ENCODE measurements at places on chromosomes 7 and 10.
A peak's percentile ranks its signal among the peaks of the same experiment; 100 is the strongest.

DNA sequence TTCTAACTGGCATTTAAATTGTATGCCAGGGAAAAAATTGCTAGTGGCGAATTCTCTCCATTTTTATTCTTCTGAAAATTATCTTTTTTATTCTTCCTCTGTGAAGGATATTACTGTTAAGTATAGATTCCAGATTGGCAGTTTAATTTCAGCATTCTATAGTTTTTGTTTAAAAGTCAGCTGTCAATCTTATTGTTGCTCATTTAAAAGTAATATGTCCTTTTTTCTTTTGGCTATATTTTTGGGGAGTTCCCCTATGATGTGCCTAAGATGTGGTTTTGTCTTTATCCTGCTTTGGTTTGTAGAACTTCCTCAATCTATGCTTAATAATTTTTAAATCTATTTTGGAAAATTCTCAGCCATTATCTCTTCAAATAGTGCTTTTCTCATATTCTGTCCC is 135.9 kb downstream of the ARHGAP12 start:
- no peak for DNase-seq

DNA sequence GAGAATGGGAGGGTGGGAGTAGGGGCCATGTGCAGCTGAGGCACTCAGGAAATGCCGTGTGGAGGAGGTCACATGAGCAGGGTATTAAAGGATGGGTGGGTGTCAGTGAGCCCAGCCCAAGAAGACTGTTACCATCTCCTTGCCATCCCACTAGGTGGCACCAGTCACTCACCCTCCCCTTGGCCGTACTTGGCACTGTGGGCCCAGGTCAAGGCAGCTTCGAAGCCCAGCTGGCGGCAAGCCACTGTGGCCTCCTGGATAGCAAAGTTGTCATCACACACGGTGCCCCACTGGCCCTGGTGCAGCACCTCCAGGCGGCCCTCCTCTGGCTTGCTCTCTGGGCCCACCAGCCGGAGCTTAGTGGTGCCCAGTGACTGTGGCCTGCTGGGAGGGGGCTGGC is 5.4 kb downstream of the LOXL4 start:
- no peak for DNase-seq

DNA sequence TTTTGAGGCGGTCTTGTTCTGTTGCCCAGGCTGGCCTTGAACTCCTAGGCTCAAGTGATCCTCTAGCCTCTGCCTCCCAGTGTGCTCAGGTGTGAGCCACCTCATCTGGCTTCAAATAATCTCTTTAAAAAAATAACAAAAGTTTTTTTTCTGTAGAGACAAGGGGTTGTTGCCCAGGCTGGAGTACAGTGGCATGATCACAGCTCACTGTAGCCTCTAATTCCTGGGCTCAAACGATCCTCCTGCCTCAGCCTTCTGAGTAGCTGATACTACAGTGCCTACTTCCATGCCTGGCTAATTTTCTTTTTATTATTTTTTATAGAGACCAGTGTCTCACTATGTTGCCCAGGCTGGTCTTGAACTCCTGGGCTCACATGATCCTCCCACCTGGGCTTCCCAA is 11.7 kb downstream of the FOXK1 start:
- DNase-seq: no peak

DNA sequence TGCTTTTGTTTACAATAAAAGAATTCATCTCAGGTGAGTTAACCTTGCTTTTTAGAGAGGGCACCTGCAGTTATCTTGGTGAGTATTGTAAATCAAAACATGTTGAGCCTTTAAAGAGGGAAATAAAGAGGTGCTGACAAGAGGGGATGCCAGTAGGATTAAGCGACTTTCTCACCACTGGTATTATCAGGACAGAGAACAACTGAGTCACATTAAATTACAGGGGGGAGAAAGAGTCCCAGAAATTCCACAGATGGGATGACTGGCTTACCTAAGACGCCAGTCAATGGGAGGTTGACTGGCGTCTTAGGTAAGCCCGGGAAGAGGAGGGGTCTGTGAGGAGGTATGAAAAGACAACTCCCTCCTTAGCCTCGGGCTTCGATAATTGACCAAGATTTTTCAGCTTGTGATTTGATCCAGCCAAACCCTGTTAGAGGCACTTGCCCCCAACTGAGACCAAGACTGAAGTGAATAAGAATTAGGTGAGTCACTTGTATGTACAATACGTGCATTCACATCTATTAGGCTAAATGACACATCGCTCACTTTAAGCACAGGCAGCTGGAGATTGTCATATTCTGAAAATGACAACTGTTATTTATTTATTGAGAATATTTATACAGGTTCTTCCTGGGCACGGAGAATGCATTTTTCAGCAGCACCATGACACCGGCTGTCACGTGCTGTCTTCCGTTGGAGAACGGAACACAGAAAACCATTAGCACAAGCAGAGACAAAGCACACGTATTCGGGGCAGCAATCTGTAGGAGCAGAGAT is 117.6 kb downstream of the SEM1 start:
- no peak for DNase-seq

GRCh38 chr10:120514959-120515358 is 57.9 kb downstream of the PLPP4 start:
- no peak for DNase-seq

- DNase-seq: no peak
Observed at GRCh38 chr10:7337431-7338171, 73.2 kb downstream of the SFMBT2 start.

GRCh38 chr7:124686543-124687171 is 78.9 kb downstream of the GPR37 start:
- DNase-seq: no peak

DNA sequence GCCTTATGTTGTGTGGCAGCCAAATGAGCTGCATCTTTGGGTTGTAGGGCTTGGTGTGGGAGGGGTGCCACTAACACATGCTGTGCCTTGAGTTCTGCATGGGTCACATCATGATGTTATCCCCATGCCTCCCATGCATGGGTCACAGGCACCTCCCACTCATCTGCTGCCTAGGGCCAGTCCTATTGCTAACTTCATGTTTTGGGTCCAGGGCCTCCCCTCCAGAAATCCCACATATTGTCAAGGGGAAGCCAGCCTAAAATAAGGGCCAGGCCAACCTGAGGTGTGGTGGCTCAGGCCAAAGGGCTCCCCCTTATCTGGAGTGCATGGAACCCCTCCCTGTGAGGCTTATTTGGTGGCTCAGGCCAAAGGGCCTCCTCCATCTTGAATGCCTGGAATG is 299.0 kb downstream of the RPS24 start:
- peak; percentile 9 for DNase-seq

DNA sequence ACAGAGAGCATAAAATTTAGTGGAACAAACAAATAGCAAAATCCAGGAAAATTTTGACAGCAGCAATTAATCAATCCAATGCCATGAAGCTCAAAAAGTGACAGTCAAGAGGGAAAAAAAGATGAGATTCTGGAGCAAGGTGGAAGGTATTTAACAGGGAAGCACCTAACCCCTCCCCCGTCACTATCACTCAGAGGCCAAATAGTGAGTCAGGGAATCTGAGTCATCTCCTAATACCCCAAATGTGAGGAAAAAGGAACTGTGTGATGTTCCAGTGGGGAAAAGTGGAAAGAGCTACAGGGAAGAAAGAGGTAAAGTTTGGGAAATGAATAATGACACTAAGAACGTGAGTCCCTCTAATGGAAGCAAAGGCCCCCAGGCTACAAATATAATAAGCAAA is 113.2 kb upstream of the PHF14 start:
- no peak for DNase-seq

- peak; percentile 31 for DNase-seq
Observed at GRCh38 chr10:15725603-15726002, 5.9 kb upstream of the ITGA8 start.

DNA sequence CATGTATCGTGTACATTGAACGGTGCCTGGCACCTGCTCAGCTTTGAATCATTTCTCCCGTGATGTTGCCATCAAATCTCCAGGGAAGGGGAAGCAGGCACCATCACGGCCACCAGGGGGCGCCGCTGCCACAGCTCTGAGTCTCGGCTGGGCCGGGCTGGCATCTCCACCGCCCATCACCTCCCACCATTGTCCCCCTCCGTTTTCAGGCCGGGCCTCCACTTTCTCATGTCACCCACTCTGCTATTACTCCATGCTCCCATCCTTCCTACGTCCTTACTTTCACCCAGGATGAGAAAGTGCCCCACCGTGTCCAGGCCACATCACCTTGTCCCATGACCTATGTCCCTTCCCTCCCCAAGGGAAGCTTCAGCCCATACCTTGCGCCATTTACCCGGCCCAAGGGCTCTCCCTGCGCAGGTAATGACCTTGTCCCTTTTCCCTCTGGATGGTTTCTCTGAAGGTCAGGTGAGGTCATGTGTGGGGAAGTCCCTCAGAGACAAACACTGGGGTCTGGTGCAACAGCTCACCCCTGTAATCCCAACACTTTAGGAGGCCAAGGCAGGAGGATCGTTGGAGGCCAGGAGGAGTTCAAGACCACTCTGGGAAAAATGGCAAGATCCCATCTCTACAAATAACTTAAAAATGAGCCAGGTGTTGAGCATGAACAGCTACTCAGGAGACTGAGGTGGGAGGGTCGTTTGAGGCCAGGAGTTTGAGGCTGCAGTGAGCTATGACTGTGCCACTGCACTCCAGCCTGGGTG is 31.8 kb upstream of the OCM2 start:
- peak; percentile 41 for DNase-seq

- DNase-seq: no peak
Observed at GRCh38 chr7:44976746-44977196, 2.0 kb downstream of the MYO1G start.

DNA sequence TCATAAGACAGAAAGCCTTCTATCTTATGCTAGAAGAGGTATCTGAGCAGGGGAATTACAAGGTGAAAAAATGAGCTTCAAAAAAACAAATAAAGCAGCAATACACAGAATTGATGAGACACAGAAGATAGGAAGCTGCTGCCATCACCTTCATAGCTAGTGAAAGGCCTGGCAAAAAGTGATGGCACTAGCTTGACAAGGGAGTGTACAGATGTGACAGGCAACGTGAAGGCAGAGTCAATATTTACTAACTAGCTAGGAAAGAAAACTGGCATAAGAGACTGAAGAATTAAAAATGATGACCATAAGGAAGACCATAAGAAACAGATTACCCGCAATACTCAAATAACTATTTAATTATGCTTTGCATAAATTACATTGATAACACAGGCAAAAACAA is 9.4 kb downstream of the GPR22 start:
- no peak for DNase-seq

- DNase-seq: no peak
Observed at GRCh38 chr10:76175533-76176165, 744.2 kb downstream of the LRMDA start.

DNA sequence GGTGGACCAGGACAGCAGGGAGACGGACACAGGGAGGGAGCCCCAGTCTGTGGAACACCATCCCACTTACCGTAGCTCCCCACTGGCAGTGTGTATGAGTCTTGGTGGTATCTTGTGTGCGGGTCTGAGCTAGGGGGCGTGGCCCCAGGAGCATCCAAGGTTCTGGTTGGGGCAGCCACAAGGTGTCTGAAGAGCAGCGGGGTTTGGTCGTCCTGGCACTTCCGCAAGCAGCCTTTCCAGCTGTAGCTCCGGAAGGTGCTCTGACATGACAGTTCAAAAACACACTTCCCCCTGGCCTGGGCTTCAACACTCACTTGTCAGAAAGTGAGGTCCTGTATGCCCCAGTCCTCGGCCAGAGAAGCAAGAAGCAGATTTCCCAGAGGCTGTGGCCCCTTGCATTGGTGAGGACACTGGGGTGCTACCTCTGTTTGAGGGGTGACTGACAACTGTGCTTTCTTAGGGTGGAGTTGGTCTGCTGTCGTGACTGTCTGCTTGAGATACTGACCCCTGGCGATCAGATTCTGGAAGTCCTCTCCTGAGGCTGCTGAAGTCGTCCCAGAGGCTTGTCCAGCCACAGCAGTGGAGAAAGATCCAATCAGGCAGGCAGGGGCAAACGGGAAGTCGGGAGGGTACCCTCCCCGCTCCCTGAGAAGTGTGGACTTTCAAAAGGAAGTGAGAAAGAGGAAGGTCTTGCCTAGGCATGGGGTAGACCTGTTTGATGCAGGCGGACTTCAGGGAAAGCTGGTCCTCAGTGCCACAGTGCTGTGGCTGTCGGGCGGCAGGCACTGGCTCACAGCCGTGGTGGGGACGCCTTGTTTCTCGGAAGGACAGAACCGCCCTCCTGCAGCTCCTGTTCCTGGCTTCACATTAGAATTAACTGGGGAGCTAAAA is 51.4 kb upstream of the PFKFB3 start:
- peak; percentile 51 for DNase-seq

DNA sequence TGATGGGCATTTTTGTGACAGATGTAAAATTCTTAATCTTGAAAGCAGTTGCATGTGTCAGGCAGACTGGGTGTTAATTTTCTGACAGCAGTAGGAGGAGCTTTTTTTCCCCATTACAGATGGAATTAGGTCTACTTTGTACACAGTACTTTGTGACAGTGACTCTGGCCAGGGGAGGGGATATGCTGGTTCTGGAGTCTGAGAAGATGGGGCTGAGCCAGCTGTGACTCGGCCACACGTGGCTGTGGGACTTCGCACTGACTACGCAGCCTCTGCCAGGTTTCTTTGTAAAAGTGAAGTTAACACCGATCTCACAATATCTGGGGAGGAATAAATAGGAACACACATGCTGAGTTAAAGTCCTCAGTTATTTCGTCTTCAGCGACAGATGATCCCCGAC is 95.4 kb downstream of the MGMT start:
- DNase-seq: no peak

DNA sequence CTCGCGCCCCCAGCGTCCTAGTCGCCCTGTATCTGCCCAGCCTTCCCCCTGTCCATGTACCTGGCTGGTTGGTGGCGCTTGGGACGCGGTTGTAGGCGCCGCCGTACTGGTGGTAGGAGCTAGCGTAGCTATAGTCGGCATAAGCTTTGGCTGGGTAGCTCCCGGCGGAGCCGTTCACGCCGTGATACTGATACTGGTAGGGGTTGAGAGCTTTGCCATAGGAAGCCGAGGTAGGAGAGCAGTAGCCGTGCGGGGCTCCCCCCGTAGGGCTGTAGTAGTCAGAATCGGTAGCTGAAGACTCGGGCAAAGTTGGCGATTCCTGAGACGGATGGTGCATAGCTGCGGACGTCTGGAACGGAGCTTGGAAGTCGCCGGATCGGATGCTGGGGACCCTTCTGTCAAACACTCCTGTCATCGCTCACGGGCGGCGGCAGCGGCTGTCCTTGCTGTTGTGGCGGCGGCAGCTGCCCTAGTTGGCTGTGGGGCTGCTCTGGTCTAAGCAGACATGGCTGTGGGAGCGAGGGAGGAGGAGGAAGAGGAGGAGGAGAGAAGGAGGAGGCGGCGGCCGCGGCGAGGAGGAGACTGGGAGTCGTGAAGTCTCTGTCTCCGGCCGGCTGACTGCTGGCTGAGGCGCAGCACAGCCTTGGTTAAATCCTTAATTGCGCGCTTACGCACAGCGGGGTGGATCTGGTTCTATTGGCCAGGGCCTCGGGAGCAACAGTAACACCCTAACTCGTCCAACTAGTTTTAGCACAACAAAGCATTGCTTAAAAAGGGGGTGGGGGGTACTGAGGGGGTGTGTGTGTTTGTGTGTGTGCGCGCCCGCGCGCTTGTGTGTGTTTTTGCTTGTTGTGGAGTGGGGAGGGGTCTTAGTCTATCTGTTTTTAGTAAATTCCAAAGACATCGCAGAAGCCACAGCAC is at the start of gene DLX5:
Gene DLX5, minus strand, starts transcription at position 623 of the 921 bp plus-strand sequence. Its CDS starts 208 bp downstream, at position 415.
- DNase-seq: peak; percentile 44

DNA sequence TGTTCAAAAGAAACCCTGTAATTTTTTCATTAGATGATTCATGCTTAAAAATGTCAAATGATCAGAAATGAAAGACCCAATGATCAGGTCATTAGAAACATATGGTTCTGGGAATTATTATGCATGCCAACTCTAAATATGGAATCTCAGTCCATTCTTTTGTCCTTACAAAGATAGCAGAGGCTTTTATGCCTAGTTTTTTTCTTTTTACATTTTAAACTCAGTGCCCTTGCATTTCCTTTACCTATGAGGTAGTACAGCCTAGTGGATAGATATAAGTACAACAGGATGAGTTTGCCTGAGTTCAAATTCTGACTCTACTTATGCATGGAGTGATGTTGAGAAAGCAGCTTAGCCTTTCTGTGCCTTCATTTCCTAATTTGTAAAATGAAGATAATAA is 392.9 kb downstream of the SUGCT start:
- DNase-seq: no peak
